ENCODE measurements at places on chromosomes 11 and 22.
A peak's percentile ranks its signal among the peaks of the same experiment; 100 is the strongest.

DNA sequence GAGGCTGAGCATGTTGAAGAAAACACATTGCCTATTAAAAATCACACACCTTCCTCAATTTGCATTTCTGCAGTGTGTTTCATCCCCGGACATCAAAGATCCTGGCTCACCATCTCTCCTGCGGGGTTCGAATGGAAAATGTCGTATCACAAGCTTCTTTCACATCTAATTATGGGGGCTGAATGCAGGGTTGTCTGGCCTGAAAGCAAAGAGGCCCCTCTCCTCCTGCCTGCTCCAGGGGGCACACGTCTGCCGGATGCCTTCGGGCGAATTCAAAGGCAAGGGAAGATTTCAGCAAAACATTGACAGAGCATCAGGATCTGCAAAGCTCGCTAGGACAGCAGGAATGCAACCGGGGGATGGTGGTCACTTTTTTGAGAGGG, 1447.7 kb downstream of the TBC1D22A start:
- DNase-seq, result no peak

DNA sequence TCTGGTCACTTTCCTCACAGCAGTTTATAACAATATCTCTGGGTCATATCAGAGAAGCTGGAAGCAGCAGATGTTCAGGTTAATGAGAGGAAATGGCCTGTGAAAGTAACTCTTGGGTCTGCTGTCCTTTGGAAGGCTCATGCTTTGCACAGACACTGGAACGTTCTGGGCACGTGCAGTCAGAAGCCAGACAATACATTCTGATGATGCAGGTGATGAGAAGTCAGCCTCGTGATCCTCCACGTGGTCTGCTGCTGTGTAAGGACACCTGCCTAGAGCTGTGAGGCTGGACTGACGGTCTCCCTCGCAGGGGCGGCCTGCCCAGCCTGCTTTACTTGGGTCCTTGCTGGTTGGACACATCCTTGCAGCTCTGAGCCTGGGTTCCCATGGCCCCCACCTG, 18.8 kb upstream of the ADORA2A start:
- no peak for DNase-seq

DNA sequence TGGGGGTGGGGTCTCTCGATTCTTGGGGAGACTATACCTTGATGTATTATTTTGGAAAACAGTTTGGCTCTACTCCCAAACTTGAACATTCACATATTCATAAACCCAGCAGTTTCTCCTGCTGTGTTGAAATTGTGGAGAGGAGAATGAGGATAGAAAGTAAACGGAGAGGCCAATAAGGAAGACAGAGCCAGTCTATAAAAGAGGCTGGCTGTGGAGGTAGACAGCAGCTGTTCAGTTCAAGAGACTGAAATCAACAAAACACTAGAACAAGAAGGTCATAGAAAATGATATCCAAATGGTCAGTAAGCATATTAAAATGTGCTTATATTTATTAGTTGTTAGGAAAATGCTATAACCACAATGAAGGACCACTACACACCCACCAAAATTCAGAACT, 1.9 kb upstream of the MOGAT2 start:
- no peak for DNase-seq

- no peak for DNase-seq
Observed at GRCh38 chr11:60923800-60924109, 505 bp upstream of the TMEM132A start.

DNA sequence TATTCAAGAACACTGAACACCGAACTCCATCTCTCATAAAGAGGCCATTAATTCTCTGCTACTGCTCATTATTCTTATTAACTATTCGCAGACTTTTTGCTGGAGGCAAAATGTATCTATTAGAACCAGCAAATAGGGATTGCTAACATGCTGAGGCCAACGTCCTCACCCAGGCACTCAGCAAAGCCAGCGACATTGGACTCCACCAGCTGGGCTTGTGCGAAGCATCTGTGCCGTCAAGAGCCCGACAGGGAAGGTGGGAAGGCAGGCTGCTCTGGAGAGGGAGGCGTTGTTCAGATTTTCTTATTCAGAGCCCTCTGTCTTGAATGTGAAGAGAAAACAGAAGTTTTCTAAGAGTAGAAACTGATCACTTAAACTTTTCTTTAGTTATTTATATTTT, 615.6 kb upstream of the KIRREL3 start:
- no peak for DNase-seq

DNA sequence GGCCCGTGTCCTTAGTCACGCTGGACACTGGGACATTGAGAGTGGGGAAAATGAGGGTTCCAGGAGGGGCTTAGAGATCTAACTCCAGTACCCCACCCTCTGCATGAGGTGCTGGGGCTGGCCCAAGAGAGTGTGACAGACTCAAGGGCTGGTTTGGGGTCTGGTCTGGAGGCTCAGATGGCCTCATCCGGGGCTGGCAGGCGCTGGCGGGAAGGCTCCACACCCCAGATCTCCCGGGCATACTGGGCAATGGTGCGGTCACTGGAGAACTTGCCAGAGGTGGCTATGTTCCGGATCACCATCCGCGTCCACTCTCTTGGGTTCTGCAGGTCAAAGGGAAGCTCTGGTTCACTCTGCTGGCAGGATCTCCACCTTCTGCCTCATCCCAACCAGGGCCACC, 2.5 kb upstream of the RASGRP2 start:
- DNase-seq, result no peak

DNA sequence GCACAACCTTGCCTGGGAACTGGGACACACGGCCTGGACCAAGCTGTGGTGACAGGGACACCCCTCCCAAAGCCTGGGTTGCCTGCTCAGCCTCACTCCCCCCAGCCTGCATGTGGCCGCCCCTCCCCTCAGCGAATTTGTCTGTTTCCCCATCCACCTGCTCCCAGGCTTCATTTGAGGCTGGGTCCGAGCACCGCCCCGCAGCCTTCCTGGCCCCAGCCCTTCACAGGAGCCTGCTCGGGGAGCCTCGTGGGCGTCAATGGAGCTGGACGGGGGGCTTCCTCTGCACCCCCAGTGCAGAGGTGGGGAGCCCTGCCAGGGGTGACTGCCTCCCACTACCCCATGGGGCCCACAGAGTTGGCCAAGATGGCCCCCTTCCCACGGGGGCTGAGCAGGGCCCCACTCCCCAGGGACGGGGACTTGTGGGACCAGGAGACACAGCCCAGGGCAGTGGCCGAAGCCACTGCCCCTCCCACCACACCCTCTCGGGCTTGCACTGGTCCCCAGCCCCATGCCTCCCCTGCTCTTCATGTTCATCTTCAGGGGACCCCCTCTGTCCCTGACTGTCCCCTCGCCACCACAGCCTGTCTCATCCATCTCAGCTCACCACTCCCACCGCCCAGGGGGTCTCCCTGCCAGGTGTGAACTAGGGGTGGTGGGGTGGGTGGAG, 91.7 kb downstream of the WNT7B start:
- DNase-seq, result no peak

DNA sequence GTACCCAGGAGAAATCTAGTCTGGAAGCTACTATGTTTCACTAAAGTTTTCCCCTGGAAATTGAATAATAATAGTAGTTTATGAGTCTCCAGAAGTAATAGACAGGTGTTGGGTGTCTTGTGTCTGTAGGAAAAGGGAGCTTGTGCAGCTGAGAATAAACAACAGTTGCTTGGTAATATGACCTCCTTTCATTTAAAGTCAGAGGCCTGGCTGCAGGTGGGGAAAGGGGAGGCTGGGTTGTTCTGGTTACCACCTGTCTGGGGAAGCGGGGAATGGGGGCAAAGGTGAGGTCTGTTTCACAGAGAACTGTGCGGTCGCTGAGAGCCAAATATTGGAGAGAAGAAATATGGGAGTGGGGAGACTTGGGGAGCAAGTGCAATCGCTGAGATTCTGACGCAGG, 3.3 kb upstream of the GRAMD1B start:
- DNase-seq, result no peak

- no peak for DNase-seq
Observed at GRCh38 chr22:29270475-29271271, 2.6 kb downstream of the EWSR1 start.

DNA sequence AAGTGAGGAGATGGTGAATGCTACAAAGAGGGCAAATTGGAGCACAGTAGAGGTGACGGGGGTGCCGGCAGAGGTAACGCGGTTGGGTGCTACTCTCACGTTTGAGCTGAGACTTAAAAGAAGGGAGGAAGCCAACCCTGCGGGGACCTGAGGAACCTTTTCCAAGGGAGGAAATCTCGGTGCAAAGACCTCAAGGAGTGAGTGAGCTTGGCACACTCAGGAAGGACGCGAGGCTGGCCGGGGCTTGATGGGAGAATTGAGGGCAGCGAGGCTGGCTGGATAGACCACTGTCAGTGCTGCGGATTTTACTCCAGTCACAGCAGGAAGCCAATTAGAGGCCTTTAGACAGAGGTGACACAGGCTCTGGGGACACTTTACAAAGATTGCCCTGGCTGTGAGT, 25.0 kb downstream of the TSKU start:
- DNase-seq, result no peak

DNA sequence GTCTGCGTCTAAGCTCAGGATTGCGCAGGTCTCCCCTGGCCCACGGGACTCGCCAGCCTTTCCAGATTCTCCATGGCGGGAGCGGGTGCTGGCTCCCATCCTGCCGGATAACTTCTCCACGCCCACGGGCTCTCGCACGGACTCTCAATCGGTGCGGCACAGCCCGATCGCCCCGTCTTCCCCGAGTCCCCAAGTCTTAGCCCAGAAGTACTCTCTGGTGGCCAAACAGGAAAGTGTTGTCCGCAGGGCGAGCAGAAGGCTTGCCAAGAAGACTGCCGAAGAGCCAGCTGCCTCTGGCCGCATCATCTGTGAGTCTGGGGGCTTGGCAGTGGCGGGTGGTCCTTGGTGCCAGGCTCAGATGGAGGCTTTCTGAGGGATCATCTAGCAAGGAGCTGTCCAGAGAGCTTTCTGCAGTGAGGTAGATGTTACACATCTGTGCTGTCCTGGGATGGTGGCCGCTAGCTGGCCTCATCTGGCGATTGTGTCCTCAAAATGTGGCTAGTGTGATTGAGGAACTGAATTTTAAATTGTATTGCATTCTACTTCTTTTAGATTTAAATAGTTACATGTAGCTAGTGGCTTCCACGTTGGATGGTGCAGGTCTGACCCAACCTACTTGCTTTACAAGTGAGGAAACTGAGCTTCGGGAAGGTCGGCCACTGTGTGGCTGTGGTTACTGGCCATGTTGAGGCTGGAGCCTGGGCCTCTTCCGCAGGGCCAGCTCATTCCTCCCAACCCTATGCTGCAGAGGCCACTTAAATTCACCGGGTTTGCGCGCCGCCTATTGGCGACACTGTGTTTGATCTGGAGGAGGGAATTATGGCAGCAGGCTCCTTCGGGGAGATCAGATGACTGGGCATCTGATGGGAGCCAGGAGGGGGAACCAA, 6.7 kb downstream of the INCENP start:
- no peak for DNase-seq

DNA sequence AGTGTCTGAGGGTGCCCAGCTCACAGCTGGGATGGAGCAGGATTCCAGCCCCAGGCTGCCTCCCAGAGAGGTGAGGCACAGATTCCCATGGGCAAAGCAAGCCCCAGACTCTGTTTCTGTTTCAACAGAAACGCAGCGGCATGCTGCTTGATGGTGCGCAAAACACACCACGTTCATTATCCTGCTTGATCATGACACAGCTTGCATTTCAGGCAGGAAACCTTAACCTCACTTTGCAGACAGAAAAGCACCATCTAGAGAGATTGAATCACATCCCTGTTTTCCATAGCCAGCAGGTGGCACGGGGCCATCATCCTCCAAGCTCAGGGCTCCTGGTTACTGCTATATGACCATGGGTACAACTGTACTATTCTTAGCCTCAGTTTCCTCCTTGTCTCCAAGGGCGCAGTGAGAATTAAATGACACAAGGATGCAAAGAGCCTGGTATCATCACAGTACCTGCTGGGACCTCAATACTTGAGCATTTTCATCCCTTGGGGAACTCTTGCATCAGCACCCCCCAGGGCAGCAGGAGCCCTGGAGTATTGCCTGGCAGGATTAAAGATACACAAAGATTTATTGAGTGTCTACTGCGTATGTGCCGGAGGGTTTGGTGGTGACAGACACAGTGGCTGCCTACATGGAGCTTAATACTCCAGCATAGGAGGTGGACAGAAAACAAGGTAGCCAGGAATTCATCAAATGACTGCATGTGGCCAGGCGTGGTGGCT, 110.0 kb downstream of the TP53I11 start:
- no peak for DNase-seq

- no peak for DNase-seq
Observed at GRCh38 chr11:131932584-131933325, 562.3 kb downstream of the NTM start.

- DNase-seq, result peak; percentile 64
Observed at GRCh38 chr11:129117595-129118350, 74.4 kb downstream of the ARHGAP32 start.

GRCh38 chr11:1050581-1051355, 14.2 kb upstream of the MUC6 start:
- peak; percentile 77 for DNase-seq

DNA sequence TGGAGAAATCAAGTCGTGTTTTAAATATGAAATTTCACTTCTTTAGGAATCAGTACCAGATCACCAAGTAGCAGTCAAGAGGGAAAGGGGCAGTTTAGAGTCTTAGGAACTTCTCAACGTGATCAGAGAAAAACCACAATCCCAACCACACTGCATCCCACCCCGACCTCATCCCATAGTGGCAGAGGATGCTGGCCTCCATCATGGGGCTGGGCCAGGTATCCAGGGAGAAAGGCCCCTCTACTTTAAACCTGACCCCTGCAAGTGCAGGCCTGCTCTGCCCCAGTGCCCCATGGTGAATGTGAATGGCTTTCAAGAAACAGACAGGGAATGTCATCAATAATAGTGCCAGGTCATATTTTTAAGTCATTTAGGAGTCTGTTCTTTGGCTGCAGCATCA, 12.1 kb downstream of the CHST1 start:
- no peak for DNase-seq

DNA sequence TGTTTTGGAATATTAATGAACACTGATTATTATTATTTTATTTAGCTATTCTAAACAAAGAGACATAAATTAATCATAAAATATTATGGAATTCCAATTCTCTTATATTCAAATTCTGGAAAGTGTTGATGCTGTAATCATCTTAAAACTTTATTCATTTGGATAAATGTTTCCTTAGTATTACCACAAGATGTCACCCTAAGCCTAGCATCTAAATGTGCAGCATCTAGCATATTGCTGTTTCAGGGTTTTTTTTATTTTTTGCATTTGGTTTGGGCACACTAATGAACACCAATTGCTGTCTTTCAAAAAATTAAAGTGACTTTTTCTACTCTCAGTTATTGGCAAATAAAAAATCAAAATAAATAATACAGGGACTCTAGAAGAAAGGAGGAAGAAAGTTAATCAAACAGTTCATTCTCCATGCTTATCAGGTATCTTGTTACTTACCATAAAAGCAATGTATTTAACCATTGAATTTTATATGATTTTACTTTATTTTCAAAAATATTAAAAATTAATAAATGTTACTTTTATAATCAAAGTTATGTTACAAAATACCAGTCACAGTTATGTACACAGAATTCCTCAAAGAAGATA, 31.8 kb downstream of the DLG2 start:
- peak; percentile 54 for DNase-seq

GRCh38 chr11:64871492-64871891, 6.9 kb downstream of the EHD1 start:
- no peak for DNase-seq
